Stimulated activated CD8-positive, alpha-beta memory T cell treated with anti-CD3 and anti-CD28 coated beads, Interleukin-4, amount 100 ng/mL, for 1 hour (primary cell): ENCODE measurements at places on chromosomes 7 and 10.

GRCh38 chr7:97971120-97971989 lies 18.6 kb downstream of the OCM2 start:
- no peak for DNase-seq

- peak; percentile 66 for DNase-seq
These were observed 1.4 kb upstream of the LCOR start for GRCh38 chr10:96830511-96831199.

DNA sequence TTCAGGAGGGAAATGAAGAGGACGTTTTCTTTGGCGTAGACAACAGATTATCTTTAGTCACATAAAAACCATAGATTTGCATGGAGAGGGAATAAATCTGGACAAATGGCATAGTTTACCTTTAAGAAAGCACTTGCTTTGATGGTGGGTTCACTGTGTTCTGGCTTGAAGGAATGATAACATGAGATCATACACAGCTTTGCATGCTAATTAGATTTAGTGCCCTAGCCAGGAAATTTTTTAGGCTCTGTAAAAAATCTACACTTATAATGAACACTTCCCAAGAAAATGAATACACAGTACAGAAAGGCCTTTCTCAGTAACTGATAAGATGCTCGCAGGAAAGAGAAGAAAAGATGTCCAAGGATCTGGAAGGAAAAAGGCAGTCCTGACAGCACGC lies 218.2 kb upstream of the AOAH start:
- DNase-seq, result no peak

- DNase-seq, result no peak
These were observed 154.3 kb downstream of the MACC1 start for GRCh38 chr7:20062932-20063331.

DNA sequence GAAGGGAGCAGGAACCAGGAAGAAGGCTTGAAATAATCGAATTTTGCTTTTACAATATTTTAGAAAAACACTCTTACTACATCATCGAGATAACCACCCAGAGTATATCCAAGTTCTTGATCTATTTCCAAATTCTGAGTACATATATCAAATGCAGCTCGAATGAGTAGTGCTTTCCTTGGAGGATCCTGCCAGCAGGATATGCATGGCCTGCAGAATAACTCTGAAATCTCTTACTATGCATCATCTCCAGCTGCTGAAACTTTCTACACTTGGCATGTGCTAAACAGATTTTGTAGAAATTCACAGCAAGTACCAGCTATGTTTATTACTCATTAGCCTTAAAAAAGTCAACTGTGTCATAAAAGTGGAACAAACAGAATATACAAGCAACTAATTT lies 44.0 kb upstream of the ANK3 start:
- DNase-seq, result no peak

DNA sequence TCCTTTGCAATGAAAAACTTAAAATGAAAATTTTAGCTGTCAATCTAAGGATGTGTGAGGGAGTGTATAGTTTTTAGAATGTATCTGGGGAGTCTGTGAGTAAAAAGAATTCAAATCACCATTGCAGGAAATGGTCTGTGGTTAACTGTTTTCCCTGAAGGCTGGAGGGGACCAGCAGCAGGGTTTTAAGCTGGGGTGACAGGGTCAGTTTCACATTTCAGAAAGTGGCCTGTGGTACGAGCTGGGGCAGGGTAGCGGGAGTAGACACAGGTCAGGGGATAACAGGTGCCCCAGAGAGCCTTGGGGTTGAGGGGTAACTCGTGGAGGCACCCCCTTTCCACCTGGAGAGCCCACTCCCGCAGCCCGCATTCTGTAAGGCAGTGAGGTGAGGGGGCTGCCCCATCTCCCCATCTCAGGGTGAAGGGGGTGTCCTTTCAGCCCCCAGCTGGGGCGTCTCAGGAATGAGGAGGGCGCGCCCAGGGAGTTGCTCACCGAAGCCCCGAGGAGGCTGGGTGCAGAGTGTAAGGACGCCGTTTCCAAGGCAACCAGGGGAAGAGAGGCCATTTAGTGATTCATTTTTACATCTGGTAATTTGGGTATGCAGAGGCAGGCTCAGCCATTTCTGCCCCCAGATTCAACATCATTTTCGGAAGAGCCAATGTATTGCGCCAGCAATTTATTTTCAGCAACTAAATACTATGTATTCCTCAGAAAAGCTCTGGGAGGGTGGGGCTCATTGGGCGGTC lies 168.9 kb downstream of the SLIT1 start:
- DNase-seq, result no peak

DNA sequence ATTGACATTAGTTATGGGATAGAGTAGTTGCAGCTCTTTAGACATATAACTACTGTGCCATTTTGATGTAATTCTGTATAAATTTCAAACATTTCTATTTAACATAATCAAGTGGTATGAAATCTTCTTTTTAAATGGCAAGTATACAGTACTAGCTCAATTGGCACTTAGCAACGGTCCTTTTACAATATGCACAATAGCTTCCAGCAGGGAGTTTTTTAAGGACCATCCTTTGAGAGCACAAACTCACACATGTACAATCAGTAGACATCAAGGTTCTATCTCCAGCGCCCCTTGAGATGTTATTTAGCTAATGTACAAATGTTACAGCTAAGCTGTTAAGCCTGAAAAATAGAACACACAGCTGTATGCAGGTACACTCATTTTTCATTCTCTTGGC lies 480.7 kb downstream of the TFEC start:
- DNase-seq, result no peak

DNA sequence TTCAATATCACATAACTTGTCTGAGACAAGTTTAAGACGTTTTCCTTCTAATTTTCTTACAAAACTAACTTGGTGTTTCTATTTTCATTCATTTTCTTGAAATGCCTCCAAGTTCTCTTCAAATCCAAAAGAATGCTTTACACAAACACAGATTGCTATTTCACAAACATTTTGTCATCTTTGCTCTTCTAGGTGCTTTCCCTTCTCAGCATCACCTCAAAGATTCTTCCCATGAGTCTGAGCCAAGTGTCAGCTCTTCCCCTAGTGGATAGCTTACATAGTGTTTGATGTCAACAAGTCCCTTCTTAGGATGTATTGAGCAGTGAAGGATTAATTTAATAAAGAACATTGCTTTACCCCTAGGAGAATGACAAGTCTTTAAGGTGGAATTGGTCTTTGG lies 38.1 kb upstream of the SEMA3A start:
- no peak for DNase-seq

DNA sequence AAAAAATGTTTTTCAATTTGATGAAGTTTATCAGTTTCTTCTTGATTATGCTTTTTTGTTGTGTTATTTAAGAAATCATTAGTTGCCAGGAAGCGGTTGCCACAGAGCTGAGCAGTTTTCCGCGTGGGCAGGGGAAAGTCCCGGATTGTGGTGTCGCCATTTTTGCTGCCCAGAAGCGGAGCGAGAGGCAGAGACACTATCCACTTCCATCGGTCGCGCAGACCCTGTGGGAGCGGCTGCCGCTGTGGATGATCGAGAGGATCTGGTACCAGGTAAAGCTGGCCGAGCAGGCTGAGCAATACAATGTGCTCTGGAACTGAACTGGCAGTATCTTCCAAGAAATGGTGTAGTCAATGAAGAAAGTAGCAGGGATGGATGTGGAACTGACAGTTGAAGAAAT lies 119.8 kb downstream of the ZNF736 start:
- DNase-seq, result no peak

GRCh38 chr7:935874-936385 lies 18.6 kb downstream of the ADAP1 start:
- DNase-seq, result no peak

GRCh38 chr7:41809940-41810576 lies 107.2 kb upstream of the INHBA start:
- DNase-seq, result no peak

GRCh38 chr7:3459111-3459510 lies 158.1 kb downstream of the SDK1 start:
- no peak for DNase-seq

DNA sequence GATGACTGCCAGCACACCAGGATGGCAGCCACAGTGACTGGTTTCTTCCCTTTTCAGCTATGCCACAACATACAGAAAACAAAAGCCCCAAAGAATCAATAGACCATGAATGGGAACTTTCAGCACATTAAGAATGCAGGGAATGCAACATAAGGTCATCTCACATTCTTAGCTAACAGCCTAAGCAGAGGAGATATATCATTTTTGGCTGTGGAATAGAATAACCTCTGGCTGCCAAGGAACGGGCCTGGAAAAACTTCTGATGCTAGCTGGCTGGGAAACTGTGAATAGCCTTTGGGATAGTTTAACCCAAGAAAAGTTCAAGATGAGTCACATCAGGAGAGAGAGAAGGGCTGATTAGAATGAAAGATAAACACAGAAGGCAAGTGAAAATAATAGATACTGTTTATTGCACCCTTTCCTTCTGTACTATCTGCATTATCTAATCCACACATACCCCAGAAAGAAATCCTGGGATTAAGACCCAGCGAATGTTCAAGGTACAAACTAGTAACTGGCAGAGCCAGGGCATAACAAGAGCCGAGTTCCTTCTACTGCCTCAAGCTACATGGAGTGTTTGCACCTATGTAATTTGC lies 169.2 kb downstream of the SEMA3A start:
- DNase-seq, result no peak

DNA sequence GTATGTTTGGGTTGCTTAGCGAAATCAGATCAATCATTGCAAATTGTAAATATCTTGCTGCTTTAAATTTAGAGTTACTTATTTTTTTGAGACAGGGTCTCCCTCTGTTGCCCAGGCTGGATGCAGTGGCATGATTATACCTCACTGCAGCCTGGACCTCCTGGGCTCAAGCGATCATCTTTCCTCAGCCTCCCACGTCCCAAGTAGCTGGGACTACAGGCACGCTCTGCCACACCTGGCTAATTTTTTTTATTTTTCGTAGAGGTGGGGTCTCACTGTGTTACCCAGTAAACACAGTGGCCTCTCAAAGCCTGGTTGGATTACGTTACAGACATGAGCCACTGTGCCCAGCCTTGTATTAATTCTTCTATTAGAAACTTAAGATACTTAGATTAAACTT lies 1.7 kb downstream of the VDAC2 start:
- no peak for DNase-seq

DNA sequence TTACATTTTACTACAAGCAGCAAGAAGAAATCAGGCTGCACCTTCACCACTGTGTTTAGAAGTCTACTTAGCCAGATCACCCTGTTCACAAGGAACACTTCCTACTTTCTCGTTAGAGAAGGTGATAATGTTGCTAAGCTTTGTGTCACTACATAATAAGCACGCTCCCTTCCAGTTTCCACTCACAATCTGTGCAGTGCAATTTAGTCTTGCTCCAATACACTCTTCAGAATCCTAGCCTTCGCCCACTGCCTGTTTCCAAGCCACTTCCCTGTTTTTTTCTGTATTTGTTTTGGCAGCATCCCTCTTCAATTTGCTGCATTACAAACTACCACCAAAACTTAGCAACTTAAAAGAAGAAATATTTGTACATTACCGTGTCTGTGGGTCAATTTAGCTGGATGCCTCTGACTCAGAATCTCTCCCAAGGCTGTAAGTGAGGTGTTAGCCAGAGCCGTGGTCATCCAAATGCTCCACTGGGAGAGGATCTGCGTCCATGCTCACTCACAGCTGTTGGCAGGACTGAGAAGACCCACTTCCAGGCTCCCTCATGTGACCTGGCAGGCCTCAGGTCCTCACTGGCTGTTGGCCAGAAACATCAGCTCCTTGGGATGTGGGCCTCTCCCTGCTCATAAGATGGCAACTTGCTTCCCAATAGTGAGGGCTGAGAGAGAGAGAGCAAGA lies 110.4 kb downstream of the PON1 start:
- DNase-seq, result no peak

DNA sequence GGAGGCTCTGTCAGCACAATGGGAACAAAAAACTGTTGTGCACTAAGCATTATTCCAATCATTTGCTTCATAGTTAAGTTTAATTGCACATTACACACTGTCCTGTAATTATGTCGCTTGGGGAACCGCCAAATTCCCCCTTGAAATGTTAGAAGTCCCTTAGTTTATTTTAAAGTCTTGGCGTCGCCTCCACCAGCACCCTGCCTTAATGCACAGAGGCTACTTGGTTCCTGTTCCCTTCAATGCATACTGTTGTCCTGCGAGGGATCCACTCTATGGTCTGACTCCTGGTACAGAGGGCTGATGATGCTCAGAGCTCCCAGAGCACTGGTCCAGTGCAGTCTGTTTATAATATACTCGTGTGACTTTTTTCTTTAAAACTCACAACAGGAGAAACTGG lies 330.7 kb downstream of the ELMO1 start:
- no peak for DNase-seq

GRCh38 chr7:41711283-41712064 lies 8.6 kb upstream of the INHBA start:
- DNase-seq, result no peak

DNA sequence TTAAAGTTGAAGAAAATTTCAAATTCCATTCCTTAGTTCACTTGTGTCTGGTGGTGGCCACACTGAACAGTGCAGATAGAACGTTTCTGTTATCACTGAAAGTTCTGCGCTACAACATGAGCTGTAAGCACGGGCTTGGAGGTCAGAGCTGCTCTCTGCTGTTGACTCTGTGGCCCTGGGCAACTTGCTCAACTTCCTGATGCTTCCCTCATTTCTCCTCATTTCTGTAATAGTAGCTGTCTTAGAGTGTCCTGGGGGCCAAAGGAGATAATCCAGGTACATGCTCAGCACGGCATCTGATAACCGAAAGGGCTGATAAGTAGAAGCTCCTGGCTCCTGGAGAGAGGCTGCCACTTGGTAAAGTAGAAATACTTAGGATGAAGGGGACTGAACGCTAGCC lies 92.3 kb upstream of the DUSP5 start:
- no peak for DNase-seq

DNA sequence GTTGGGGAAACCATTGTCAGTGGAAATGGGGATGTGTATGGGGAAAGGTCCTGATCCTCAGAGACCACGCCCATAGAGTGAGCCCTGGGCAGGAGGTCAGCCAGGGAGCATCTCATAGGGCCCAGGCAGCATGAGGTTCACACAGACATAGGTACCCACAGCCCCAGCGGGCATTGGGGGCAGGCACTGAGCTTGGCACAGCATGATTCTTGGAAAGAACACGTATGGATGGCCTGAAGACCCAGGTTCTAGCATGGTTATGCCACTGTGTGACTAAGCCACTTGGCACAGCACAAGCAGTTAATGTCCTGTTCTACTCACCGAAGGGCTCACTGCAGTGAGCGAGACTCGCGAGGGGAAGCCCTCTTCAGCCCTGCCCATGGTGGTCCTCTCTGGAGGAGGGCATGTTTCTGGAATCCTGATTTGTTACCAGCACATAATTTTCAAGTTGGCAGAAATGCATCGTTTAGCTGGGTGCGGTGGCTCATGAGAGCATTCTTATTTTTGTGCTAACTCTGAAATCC lies 125.2 kb downstream of the UBE2H start:
- DNase-seq, result no peak

DNA sequence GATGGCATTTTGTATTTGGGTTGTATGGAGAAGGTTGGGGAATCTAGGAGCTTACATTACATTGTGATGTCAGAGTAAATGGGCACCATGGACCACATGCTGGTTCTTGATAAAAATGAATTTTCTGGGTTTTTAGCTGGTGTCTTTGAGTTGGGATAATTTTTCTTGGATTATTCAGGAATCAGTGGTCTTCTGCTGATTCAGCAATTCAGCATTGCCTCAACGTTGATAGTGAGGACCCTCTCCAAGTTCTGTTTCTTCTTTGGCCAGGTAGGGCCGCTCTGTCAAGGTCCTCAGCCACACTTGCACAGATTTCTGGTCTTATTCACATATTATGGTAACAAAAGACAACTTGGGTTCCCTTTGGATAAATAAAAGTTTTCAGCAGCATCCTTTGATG lies 312.0 kb upstream of the TPK1 start:
- no peak for DNase-seq

GRCh38 chr10:3433988-3434387 lies 261.4 kb upstream of the PITRM1 start:
- no peak for DNase-seq
